Foreskin melanocyte (primary cell): ENCODE measurements at places on chromosomes 7 and 10.

DNA sequence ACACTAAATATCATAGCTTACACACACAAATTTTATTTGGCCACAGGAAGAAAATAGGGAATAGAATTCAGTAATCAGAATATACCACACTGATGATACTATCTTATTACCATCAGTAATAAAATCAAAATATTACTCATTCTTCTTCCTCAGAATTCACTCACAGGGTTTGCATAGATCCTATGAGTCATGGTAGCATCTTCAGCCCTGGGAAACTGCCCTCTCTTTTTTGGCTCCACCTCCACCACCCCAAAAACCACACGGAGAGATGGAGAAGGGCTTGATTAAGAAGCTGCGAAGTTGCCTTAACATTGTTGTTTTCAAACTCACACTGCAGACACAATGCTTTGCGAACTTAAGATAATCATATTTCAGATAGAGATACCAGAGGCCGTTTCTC, 154.1 kb upstream of the AHR start:
- DNase-seq, result no peak

GRCh38 chr10:110273474-110273873, 31.2 kb downstream of the SMNDC1 start:
- peak; percentile 21 for DNase-seq

DNA sequence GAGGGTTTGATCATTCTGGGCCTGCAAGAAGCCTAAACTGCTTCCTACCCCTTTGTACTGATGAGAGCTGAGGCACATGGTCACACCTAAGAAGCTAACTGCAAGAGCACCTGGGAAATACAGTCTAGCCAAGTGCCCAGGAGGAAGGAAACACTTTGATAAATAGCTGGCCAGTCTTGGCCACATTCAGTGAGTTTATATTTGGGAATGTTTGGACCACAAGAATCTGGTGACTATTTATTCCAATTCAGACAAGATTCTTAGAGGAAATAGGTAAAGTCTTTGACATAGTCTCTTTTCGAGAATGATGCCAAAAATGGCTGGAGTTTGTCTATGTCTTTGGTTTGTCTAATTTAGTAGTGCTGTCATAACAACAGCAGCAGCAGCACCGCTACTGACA, 213.6 kb downstream of the KIF20B start:
- DNase-seq, result no peak

DNA sequence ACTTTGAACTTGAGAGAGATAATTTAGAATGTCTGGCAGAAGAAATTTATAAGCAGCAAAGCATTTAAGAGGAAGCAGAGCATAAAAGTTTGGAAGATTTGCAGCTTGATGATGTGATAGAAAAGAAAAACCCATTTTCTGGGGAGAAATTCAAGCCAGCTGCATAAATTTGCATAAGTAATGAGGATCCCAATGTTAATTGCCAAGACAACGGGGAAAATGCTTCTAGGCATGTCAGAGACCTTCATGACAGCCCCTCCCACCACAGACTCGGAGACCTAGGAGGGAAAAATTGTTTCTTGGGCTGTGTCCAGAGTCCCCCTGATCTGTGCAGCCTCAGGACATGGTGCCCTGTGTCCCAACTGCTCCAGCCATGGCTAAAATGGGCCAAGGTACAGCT, 263.6 kb upstream of the POT1 start:
- DNase-seq, result no peak

- no peak for DNase-seq
Measured at GRCh38 chr7:152891160-152891621, 131.6 kb downstream of the ACTR3B start.

- no peak for DNase-seq
Measured at GRCh38 chr7:116171094-116171493, 39.2 kb upstream of the TES start.

DNA sequence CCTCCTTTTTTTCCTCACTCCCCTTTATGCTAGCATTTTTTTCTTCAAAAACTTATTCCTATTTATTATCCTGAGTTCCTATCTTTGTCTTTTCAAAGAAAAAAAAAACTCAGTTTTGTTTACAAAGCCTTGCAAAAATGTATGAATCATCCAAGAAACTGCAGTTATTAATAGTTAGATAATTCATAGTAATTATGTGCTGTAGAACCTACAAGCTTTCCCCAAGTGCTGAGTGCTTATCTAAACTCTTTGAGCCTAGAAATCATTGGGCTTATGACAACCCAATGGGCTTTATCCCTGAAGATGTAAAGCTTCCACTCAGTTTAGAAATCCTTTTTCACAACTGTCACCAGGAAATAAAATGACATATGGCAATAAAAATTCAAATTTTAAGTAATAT, 145.9 kb upstream of the WNT16 start:
- no peak for DNase-seq
